ENCODE measurements at places on chromosomes 13 and 19. TPM values are rescaled to one million over a fixed set of nuclear protein-coding genes. Genes with fewer than 3 reads are reported as not detected.

Gene URAD
- not detected for total RNA-seq

Gene SIGLEC12
- not detected for total RNA-seq

Gene ZNF175
- 6.6 TPM for total RNA-seq

Gene CYP4F22
- not detected for total RNA-seq

Gene SULT2A1
- total RNA-seq = not detected

Gene SMIM17
- total RNA-seq = 0.93 TPM

Gene CD22
- total RNA-seq = 3.3 TPM

Gene CCDC122
- total RNA-seq = 2.8 TPM

Gene PRR36
- total RNA-seq = 0.09 TPM

Gene TEX101
- total RNA-seq = not detected

Gene ARHGAP33
- 3.6 TPM for total RNA-seq

Gene DAND5
- total RNA-seq = 0.04 TPM

All from muscle of leg (tissue), 16 donors.